ENCODE measurements at places on chromosomes 12 and 14. TPM values are rescaled to one million over a fixed set of nuclear protein-coding genes. Genes with fewer than 3 reads are reported as not detected.
A peak's percentile ranks its signal among the peaks of the same experiment; 100 is the strongest.

Gene PYGL
- total RNA-seq = 1.3 TPM

Gene ZFHX2
- total RNA-seq = 0.42 TPM

Gene PIWIL1
- not detected for total RNA-seq

Gene RDH11
- total RNA-seq = 26.7 TPM

Gene RAD51AP1
- total RNA-seq = 1.9 TPM

Gene CDC42BPB
- total RNA-seq = 19.2 TPM

Gene RBM25
- 157 TPM for total RNA-seq

GRCh38 chr14:54564868-54565784, 1.8 kb upstream of the SAMD4A start:
- H3K4me3 ChIP-seq = peak overlapping the region; percentile 70
- H3K27ac ChIP-seq = peak overlapping the region; percentile 75

GRCh38 chr12:82593901-82594396, 92.8 kb upstream of the TMTC2 start:
- H3K4me3 ChIP-seq = no peak overlapping the region
- no peaks in the 10 kb centered on the region for H3K36me3 ChIP-seq
- DNase-seq = no peak
- H3K4me1 ChIP-seq = no peaks in the 10 kb centered on the region

DNA sequence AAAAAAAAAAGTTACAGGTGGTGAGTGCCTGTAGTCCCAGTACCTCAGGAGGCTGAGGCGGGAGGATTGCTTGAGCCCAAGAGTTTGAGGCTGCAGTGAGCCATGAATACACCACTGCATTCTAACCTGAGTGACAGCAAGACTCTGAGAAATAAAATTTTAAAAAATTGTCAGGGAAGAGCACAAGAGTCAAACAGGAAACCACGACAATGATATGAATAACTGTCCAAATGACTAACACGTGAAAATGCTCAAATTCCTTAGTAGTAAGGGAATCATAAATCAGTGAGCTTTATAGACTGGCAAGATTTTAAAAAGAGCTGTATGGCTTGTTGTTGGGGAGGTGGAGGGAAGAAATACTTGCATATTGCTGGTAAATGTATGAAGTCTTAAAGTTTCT, 12.9 kb upstream of the ASPG start:
- no peak for DNase-seq
- H3K4me3 ChIP-seq = no peak overlapping the region
- no peak overlapping the region for H3K27ac ChIP-seq
- no peaks in the 10 kb centered on the region for H3K27me3 ChIP-seq
- H3K36me3 ChIP-seq = no peaks in the 10 kb centered on the region

- no peak overlapping the region for H3K27ac ChIP-seq
- no peaks in the 10 kb centered on the region for H3K36me3 ChIP-seq
- no peaks in the 10 kb centered on the region for H3K4me1 ChIP-seq
- no peaks in the 10 kb centered on the region for H3K27me3 ChIP-seq
- DNase-seq = no peak
Measured at GRCh38 chr12:96810477-96810876, 96.6 kb upstream of the NEDD1 start.

DNA sequence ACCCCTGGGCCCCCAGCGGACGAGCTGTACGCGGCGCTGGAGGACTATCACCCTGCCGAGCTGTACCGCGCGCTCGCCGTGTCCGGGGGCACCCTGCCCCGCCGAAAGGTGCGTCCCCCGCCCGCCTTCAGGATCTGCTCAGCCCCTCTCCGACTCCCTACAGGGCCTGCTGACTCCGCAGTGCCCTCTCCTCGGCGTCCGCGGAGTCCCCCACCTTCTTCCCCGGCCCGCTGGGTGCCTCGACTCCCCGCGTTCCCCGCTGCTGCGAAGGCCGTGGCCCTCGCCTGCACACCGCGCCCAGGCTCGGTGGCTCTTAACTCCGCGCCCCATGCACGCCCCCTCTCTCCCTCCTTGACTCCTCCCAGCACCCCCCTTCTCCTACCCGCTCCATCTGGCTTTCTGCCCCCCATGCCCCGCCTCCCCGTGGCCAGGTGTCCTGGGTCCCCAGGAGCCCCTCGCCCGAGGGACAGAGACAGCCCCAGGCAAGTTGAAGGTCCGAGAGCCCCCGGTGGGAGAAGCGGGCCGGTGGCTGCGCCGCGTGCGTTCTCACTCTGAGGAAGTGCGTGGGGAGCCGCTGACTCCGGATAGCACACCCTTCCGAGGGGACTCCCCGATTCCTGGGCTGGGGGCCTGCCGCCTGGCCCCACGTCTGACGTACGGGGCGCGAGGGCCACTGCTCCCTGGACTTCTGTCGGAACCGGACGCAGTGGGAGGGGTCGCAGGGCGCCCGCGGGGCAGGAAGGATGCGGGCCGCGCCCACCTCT, 594 bp downstream of the TAMALIN start:
- H3K27me3 ChIP-seq = no peaks in the 10 kb centered on the region
- no peak overlapping the region for H3K4me3 ChIP-seq
- H3K27ac ChIP-seq = peak overlapping the region; percentile 79
- peak; percentile 43 for DNase-seq
- H3K36me3 ChIP-seq = peaks cover 2% of the 10 kb centered on the region

DNA sequence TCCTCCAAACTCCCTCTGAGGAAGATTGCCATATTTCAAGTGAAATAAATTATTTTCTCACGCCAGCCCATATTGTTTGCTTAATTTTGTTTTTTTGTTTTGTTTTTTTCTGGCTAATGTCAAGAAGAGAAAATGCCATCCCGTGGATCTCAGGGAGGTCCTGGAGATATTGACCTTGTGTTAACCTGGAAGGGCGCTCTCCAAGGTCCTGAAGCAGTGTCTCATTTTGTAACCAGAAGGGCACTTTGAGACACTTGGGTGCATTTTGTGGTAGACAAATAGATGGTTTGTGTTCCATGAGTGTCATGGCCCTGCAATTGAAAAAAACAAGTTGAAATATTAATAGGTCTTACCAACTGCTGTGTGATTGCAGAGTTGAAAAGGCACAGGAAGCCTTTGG, 268.9 kb downstream of the SUDS3 start:
- no peaks in the 10 kb centered on the region for H3K27me3 ChIP-seq
- DNase-seq = no peak
- H3K27ac ChIP-seq = no peak overlapping the region
- H3K36me3 ChIP-seq = no peaks in the 10 kb centered on the region
- H3K4me3 ChIP-seq = no peak overlapping the region
- H3K4me1 ChIP-seq = no peaks in the 10 kb centered on the region

DNA sequence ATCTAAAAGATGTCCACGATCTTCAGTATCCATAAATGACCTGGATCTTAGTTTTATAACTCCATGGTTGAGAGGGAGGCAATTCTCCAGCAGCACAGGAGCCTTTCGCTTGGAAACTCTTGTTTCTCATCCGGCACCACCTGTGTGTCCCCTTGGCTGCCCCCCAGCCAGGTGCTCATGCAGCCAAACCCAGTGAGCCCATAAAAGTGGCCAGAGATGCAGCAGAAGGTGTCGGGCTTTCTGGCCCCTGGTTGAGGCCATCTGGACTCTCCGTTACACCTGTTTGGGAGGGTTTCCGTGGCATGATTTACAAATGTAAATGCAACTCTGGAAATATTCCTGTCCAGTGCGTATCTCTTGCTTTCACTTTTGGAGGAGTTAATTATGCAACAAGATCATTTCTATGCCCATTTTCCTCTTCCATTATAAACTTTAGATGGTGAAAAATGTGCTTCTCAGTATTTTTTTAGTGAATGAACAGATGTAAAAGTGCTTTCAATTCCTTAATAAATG, 291.1 kb downstream of the DIO2 start:
- H3K4me3 ChIP-seq = no peak overlapping the region
- DNase-seq = no peak
- no peak overlapping the region for H3K27ac ChIP-seq
- H3K36me3 ChIP-seq = no peaks in the 10 kb centered on the region

DNA sequence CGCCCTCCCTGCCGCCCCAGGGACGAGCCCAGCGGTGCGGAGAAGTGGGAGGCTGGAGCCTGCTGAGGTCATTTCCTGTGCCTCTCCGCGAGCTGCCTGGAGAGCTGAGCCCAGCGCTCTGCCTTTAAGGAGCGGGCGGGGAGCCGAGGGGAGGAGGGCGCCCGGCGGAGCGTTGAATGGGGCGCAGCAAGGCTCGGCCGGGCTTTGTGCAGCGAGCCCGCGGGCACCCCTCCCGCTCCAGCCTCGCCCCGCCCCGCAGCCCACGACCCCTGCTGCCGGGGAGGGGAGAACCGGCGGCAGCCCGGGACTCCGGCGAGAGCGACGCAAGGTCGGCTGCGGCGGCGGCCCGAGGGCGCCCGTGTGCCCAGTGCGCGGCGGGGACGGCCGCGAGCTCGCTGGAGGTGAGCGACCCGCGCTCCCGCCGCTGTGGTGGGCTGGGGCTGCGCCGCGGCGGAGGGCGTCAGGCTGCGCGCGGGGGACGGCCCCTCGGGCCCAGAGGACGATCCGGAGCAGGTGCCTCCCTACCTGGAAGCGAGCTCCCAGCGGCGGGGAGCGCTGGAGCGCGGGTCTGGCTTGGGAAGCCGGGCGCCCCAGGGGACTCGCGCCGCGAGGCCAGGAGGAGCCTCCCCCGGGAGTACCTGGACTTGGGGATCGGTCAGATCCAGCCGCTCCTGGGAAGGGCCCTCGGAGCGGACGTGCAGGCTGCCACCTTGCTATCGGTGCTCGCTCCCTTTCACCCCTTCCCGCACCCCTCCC, at the start of gene PLEKHH1:
TSS of gene PLEKHH1 (plus strand) at position 293 of the 756 bp plus-strand sequence. CDS start 8,578 bp downstream, outside the sequence.
- H3K27ac ChIP-seq = no peak within 1 kb of the TSS
- DNase-seq = no peak
- no peak within 1 kb of the TSS for H3K4me3 ChIP-seq
- peaks cover 12% of the 10 kb centered on the region for H3K4me1 ChIP-seq
- peaks cover 28% of the 10 kb centered on the region for H3K27me3 ChIP-seq

DNA sequence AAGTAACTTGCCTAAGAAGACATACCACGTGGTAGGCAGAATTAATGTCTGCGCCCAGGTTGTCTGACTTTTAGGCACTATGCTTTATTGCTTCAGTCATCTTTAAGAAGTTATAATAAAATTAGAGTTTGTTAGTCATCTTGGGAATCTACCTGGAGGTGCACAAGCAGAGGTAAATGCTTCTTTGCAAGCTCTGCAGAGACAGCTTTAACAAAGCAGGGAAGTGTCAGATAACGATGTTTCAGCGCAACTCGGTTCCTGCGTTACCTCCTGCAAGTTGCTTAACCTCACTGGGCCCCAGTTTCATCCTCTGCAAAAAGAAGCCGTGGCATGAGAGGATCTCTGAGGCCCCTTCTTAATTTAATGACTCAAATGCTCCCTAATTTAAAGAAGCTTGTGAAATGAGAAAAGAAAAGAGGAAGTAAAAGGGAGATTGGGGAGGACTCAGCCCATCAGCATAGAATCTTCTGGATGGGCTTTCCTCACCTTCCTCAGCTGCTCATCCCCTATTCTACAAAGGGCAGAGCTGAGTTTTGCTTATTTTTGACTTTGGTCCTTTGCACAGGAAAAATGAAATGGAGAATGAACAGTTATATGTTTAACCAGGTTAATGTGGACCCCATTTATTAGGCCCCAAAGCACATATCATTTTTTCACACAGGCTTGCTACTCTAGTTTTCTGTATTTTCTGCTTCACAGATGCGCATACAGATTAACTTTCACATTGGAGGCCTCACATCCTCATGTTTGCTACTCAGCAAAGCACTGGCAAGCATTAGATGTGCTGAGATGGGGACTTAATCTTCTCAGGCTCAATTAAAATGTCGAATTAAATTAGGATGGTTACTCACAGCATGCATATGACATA, 5.1 kb downstream of the ARHGDIB start:
- peak overlapping the region; percentile 100 for H3K4me3 ChIP-seq
- no peaks in the 10 kb centered on the region for H3K27me3 ChIP-seq
- peak overlapping the region; percentile 99 for H3K27ac ChIP-seq
- H3K4me1 ChIP-seq = peaks cover 79% of the 10 kb centered on the region
- peaks cover 33% of the 10 kb centered on the region for H3K36me3 ChIP-seq
- DNase-seq = no peak

DNA sequence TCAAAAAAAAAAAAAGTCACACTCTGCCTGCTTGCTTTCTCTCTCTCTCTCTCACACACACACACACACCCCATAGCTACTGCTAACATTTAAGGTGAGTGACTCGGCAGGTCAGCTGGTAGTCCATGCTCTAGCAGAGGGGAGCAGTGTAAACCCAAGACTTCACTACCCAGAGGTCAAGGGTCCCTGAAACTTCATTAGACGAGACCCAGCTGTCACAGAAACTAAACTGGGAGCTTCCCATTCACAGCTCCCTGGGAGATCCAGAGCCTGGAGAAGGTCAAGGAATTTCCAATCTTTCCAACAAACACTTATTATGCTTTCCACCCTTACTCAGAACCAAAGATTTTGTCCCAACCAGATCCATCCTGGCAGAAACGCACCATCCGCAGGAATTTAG, 33.2 kb downstream of the CKAP4 start:
- no peaks in the 10 kb centered on the region for H3K27me3 ChIP-seq
- no peaks in the 10 kb centered on the region for H3K4me1 ChIP-seq
- no peak for DNase-seq
- no peaks in the 10 kb centered on the region for H3K36me3 ChIP-seq
- no peak overlapping the region for H3K4me3 ChIP-seq

GRCh38 chr12:91109148-91109564, 2.1 kb downstream of the LUM start:
- H3K27me3 ChIP-seq = no peaks in the 10 kb centered on the region
- no peak overlapping the region for H3K27ac ChIP-seq
- H3K4me3 ChIP-seq = no peak overlapping the region
- no peak for DNase-seq
- no peaks in the 10 kb centered on the region for H3K36me3 ChIP-seq

DNA sequence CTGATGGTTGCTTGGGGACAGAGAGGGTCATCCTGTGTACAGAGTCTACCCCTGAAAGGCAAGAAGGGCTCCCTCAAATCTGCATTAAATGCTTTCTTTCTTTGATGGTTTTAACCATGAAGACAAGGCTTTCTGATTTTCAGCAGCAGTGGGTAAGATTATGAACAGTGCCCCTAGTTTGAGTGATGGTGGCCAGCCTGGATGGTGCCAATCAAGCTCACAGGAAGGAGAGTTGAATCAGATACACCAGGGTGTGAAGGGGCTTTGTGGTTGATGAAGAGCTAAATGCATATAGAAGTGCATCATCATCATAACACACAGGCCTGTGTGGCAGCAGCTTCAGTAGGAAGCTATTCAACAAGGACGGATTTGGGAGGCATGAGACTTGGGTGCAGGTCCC, 5.7 kb downstream of the KRT85 start:
- H3K27me3 ChIP-seq = no peaks in the 10 kb centered on the region
- peaks cover 15% of the 10 kb centered on the region for H3K4me1 ChIP-seq
- no peak overlapping the region for H3K27ac ChIP-seq
- no peak for DNase-seq
- H3K4me3 ChIP-seq = no peak overlapping the region

GRCh38 chr14:77523109-77523508, 24.5 kb upstream of the ISM2 start:
- H3K4me3 ChIP-seq = no peak overlapping the region
- H3K27me3 ChIP-seq = no peaks in the 10 kb centered on the region
- no peaks in the 10 kb centered on the region for H3K4me1 ChIP-seq

- H3K4me3 ChIP-seq = no peak overlapping the region
- H3K27me3 ChIP-seq = no peaks in the 10 kb centered on the region
- H3K27ac ChIP-seq = no peak overlapping the region
- peak; percentile 26 for DNase-seq
- no peaks in the 10 kb centered on the region for H3K4me1 ChIP-seq
Measured at GRCh38 chr14:20400965-20401593, 12.2 kb downstream of the TEP1 start.
